Iris pigment epithelial cell (primary cell): ENCODE measurements at places on chromosomes 6 and 20.

DNA sequence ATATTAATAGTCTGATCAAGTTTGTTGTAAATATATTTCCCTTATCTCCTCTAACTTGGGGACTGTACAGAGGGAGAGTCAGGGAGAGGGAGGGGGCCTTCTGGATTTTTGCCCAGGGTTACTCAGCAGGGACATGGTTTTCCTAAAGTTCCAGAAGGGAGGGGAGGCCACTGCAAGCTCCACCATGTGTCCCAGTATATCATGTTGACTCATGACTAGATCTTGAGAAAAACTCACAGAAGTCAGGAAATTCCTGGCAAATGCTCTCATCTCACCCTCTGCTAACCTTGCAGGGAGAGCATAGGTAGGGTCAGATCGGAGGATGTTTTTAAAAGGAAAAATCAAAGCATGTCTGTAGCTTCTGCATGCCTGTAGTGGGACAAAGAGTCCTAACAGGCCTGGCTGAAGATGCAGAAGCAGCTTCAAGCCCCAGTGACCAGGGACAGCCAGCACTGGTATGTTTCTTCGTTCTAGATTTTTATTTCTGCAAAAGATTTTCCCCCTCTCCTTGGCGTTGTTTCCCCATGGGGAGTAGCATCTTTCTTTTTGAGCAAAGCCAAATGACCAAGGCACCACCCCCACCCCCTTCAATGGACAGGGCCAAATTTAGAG lies 272.9 kb upstream of the SUPT3H start:
- peak; percentile 92 for DNase-seq

DNA sequence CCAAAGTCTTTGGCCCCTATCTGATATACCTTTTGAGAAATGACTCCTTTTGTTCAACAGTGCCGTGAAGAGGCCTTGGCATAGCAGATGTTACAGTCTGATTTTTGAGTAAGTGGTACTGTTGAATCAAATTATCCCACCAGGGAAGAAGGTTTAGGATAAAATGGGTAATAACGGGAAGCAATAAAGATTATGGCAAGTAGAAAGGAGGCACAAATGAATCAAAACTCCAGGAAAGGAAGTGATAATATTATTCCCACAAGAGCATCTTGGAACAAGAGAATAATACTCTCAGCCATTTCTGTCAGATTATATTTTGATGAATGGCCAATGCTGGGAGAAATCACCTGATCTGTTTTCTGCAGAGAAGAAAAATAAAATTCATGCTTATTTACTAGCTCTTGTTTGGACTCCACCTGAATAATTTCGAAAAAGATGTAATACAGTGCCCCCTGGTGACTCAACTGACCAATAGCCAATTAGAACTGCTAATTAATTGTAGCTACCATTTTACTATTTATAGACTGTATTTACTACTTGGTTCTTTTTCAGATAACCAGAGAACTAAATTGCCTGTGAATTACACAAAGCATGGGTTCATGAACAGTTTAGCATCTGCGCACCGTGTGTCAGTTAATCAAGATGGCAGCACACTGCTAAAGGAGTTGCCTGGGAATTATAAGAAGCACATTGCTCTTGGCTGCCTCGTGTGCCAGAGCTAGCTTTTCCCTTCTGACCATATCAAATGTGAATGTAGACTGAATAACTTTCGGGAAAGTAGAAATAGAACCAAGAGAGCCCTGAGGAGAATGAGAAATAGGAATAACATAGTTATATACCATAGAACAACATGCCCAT lies 78.5 kb upstream of the TRDN start:
- DNase-seq = peak; percentile 9

GRCh38 chr20:9349249-9349648 lies 165.1 kb upstream of the LAMP5 start:
- no peak for DNase-seq

DNA sequence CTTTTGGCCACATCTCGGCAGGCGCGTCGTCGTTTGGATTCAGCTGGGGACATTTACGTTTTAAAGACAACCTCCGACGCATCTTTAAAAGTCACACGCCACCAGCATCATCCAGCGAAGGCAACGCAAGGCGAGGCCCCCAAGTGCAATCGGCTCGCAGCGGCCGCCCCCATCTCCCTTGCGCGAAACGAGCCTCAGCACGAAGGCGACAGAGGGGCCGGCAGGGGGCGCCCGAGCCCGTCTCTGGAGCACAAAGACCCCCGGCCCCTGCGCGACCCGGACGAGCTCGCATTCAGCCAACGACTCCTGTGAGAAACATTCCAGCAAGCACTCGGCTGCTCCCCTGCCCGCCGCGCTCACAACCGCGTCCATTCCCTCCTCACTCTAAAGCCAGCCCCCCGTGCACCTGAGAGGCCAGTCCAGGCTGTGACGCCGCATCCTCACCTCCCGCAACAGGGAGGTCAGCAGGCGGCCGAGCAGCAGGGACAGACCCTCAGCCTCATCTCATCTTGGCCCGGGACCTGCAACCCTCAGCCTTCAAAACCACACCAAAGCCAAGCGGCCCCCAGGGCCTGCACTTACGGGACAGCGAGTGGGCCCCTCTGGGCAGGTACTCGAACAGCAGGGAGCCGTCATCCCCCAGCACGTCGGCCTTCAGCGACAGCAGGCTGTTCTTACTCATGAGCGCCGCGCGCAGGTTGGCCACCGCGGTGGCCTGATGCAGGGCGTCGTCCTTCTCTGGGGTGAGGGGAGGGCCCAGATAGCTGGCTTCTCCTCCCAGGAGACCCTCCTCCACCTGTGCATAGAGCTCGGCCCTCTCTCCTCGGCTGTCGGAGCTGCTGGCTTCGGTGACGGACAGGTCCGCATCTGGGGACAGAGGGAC lies 35.8 kb downstream of the SLC2A4RG start:
- peak; percentile 24 for DNase-seq

DNA sequence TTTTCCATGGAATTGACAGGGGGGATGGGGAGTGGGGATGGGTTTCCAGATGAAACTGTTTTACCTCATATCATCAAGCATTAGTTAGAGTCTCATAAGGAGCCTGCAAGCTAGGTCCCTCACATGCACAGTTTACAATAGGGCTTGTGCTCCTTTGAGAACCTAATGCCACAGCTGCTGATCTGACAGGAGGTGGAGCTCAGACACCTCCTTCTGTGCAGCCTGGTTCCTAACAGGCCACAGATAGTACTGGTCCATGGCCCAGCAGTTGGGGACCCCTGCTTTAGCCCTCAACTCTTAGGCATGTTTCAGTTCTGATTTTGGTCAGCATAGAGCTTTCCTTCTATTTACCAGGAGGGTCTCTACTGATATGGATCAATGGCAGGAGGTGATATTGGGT lies 251.6 kb downstream of the LAMA2 start:
- no peak for DNase-seq

GRCh38 chr20:64159711-64160110 lies 4.5 kb upstream of the MYT1 start:
- DNase-seq = no peak

- DNase-seq = no peak
These were observed 11.8 kb downstream of the CLVS2 start for GRCh38 chr6:123007885-123008284.

- DNase-seq = no peak
These were observed 17.5 kb downstream of the KIF25 start for GRCh38 chr6:168015009-168015408.

DNA sequence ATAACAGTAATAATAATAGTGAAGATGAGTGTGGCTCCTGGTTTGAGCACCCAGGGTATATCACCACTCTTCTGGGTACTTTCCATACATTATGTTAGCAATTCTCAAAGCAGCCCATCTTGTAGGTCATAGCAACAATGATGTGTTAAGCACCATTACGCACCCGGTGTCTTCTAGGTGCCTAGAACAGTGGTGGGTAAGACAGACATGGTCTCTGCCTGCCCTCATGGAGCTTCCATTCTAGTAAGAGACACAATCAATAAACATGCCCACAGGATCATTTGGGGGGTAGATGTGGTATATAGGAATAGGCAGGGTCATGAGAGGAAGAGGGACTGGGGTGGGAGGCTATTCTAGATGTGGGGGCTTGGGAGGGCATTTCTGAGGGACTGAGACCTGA lies 21.0 kb upstream of the OCSTAMP start:
- no peak for DNase-seq

DNA sequence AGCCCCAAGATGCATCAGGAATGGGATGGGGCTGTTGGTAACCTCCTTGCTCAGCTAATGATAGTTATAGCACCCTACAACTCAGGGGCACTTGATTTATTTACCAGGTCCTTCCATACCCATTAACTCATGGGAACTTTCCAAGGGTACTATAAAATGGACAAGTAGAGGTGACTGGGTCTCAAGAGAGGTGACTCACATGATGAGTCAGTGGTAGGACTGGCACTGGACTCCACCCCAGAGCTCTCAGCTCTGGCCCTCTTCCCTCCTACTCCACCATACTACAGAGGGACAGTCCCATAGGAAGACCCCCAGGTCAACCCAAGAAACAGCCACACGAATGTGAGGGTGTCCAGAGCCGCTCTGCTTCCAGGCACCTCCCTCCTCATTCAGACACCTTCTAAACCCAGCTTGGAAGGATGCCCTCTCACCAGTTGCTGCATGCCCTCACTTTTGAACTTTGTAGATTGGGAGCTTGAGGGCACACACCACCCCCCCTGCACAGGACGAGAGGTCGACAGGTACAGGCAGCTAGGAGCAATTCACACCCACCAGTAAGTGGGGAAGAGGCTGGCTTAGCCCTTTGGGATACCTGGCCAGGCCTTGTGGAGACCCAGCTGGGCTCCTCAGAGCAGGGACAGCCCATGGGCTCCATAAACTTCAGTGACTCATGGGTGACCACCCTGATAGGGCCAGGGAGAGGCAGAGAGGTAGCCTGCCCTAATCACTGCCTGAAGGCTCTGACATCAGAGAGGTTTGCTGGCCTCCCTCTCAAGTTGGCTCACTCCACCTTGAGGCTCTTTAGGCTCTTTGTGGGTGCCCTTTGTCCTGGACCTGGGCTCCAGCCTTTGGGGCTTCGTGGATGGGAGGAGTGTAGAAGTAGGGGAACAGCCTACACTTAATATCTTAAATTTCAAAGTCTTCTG lies 81.6 kb upstream of the MLN start:
- DNase-seq = peak; percentile 21

DNA sequence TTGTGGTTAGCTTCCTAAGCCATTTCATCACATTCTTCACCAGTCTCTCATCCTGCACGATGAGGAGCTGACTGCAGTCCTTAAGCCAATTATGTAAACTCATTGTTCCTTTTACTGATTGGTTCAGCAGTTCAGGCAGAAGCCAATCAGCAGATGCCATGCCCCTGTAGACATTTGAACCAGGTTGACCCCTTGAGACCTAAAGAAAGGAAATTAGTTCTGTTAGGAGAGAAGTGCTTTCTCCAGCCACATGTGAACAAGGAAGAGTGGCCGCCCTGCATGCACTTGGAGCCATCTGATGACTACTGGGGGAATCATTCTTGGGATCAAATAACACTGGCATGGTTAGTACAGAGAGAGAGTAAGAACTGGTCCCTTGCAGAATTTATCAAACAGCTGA lies 535.2 kb upstream of the ID4 start:
- peak; percentile 68 for DNase-seq

DNA sequence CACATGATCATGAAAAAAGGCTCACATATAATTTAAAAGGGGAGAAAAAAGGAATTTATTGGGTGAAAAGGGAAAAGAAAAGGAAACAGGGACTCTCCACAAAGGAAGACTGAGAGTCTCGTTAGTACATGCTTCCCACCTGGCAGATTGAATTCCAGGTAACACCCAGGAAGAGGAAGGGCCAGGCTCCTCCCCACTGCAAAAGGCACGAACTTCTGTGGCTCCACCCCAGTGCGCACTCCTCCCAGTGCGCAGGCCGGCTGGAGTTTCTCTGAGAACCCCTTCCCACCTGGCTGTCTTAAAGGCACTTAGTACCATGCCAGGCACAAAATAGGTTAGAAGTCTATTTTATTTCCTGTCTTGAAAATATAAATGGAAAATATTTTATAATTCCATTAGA lies 129.8 kb downstream of the COL12A1 start:
- no peak for DNase-seq

DNA sequence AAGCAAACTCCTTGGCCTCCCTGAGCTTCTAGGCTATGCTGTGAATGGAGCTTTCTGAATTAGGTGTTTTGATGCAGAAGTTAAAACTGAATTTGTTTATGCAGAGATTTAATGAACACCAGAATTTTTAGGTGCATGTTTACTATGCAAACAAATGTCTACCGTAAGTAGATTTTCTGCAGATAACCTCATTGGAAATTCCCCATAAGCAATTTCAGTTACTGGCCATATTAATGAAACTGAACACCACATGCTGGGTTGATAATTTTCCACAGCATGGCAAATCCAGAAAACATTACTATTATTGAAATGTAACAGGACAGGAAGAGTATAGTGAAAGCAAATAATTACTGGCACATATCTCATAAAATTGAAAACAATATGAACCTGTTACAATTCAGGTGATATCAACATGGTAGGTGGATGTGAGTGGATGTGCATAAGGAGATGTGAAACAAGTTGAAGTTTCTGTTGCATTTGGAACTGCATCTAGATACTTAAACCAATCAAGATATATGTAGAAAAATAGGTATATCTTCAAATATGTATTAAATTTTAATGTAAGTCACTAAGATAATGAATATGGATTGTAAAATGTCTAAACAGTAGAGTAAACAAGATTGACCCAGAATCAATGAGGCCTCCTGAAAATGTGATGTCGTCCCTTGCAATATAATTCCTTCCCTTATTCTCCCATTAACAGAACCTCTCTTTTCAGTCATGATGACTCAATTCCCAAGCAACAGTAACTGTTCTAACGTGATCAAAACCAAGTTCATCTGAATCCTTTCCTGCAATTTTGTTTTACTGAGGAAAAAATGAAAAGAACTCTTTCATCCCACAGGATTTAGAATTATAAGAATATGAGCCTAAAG lies 11.0 kb downstream of the PTCHD4 start:
- DNase-seq = no peak

DNA sequence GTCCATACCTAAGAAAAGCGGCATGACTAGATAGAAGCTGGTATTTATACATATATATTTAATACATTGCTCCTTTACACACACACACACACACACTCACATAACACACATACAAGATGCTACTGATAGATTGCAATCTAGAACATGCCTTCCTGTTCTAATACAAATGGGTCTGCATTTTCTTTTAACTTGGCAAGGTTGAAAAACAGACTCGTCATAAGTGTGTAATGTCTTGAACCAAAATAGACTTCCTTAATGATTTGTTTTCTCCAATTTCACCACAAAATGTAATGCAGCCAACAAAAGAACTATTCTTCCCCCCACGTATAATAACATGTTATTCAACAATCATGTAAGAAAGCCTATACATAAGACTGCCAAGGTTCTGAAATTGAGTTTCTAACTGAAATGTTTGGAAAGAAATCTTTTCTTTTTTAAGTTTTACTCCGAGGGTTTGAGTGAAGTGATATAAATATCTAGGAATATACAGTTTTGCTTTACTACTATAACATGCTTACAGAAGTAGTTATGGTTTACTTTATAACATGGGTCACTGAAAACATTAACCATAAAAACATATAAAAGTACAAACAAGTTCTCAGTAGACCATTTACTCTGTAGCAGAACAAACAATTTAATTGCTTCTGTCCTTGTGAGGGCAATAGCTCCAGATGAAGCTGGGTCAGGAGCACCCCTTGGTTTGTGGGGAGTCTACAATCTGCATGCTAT lies 207.5 kb downstream of the FOXC1 start:
- peak; percentile 58 for DNase-seq
